Activated T-helper 1 cell treated with anti-CD3 and anti-CD28 coated beads, Interleukin-2, amount 50 U/mL, for 16 hours (primary cell): ENCODE measurements at places on chromosomes 6 and 20.

DNA sequence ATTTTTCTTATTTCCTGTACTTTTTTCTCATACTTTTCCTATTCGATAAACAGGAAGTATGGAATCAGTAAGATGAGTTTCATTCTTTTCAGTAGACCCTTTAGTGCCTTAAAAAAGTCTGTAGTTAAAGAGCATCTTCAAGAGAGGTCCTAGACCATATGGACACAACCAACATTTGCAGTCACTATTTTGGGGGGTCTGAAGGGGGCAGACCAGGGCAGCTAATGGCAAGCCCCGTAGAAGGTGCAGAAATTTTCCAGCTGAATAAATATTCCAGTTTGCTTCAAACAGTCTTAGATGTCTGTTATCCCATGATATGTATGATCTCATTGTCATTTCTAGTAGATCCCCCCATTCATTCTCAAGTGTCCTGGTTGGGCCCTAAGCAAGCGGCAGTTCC is 52.8 kb downstream of the MAP3K5 start:
- no peak for DNase-seq

- DNase-seq, result peak; percentile 42
Observed at GRCh38 chr6:53065266-53066076, at the start of gene FBXO9. TSS of gene FBXO9 (plus strand) at chr6:53065404. CDS start at chr6:53065790, 386 bp downstream.

- no peak for DNase-seq
Observed at GRCh38 chr20:15061955-15062354, 724.5 kb upstream of the FLRT3 start.

- DNase-seq, result no peak
Observed at GRCh38 chr20:10423735-10424134, 10.3 kb downstream of the MKKS start.

GRCh38 chr20:37152284-37152683 is 26.8 kb upstream of the RPN2 start:
- no peak for DNase-seq

- DNase-seq, result no peak
Observed at GRCh38 chr6:9138936-9139335, 703.6 kb upstream of the SLC35B3 start.

DNA sequence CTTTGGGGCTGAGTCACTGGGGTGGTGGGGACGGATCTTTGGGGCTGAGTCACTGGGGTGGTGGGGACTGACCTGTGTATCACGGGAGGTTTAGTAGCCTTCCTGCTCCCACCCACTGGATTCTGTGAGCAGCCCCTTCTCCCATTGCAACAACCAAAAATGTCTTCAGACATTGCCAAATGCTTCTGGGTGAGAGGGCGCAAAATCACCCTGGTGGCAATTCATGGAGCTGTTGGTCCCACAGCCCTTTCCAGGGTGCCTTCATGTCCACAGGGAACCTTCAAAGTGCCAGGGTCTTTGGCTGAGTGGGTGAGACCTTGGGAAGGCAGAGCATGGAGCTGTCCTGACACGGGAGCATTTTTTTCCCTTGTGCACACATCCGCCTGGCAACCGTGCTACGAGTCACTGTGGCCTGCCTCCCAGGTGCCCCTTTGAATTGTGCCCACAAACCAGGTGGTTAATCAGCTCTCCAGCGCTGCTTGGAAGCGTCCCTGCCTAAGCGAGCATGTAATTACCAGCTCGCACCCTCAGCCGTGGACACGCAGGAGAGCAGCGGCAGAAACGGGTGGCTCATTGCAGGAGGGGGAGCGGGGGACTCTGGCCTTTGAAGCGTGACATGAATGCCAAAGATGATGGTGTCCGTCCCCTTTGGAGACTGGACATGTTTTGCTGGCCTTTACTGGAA is 27.4 kb upstream of the APCDD1L start:
- no peak for DNase-seq

- no peak for DNase-seq
Observed at GRCh38 chr6:87196275-87196842, 41.0 kb downstream of the ZNF292 start.

GRCh38 chr6:128161263-128161662 is 260.4 kb upstream of the THEMIS start:
- DNase-seq, result no peak

DNA sequence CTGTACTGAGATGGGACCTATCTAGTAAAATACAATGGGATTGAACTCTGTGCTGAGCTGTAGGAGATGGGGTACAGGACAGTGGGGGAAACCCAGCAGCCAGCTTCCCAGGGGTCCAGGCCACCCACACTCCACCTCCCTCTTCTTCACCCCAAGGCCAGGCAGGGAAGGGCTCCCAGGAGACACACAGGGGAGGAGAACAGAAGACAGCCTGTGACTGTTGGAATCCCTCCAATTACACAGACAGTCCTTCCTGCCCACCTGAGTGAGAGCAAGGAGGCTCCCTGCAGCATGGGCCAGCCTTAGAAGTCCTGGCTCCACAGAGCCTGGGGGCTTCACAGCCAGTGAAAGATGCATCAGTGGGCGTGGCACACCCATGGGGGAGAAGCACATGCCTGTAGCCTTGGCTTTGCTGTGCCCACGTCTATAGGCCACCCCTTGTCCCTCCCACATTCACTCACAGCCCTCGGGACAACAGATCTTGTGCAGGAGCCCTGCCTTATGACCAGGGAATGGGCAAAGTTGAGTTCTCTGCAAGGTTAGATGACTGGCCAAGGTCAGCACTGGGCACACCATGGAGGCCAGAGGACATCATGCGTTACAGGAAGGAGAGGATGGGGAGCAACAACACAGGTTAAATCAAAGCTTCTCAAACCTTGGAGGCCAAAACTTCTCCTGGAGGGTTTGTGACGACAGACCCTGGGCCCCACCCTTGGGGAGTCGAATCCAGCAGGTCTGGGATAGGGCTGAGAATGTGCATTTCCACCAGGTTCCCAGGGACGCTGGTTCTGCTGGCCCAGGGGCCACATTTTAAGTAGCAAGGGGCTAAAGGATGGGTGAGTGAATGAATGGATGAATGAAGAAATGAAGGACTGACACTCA is 12.3 kb upstream of the CST7 start:
- no peak for DNase-seq

DNA sequence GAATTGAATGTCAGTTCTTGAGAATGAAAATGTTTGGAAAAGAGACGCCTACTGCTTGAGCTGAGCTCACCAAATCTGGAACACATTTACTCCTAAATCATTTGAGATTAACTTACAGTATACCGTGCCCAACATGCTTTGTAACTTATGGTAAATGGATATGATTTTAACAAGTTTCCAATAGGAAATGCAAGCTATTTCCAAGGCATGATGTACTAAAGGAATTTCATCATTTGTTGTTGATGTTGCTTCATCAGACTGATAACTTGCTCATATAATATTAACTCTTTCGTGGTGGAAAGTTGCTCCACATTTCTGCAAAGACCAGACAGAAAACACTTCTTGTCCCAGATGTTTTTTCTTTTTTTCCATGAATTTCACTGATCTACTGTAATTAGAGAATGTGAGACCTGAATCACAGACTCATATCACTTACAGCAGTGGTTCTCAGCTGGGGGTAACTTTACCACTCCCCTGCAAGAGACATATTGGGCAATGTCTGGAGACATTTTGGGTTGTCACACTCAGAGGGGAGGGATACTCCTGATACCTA is 116.6 kb upstream of the TRAF3IP2 start:
- no peak for DNase-seq

- DNase-seq, result no peak
Observed at GRCh38 chr6:29502181-29502580, 14.4 kb upstream of the MAS1L start.

GRCh38 chr6:110656492-110656891 is 158.8 kb downstream of the CDK19 start:
- no peak for DNase-seq

GRCh38 chr6:19070520-19070919 is 683.4 kb downstream of the RNF144B start:
- DNase-seq, result no peak

GRCh38 chr6:47117314-47117713 is 75.2 kb upstream of the ADGRF1 start:
- DNase-seq, result no peak

GRCh38 chr6:132733283-132733682 is 19.4 kb upstream of the VNN1 start:
- no peak for DNase-seq

DNA sequence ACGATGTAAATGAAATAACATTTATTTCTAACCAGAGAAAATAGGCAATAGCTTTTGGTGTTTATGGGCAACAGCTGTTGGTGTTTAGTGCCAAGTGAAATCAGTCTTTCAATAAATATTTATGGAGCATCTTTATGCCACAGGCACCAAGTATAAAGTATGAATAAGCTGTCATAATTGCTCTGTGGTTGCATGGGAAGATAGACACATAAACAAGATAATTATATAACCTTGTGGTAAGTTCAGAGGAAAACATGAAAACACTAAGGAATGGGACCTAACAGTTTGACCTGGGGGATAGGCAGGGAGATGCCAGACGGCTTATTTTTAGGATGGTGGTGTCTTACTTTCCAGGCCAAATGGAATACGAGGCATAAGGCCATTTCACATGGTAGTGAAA is 110.9 kb downstream of the GFRAL start:
- no peak for DNase-seq

- DNase-seq, result no peak
Observed at GRCh38 chr20:10662661-10663458, 10.9 kb downstream of the JAG1 start.

GRCh38 chr6:46058951-46059350 is 43.3 kb upstream of the CLIC5 start:
- no peak for DNase-seq

GRCh38 chr6:139029470-139030227 is 1.1 kb downstream of the ABRACL start:
- no peak for DNase-seq

DNA sequence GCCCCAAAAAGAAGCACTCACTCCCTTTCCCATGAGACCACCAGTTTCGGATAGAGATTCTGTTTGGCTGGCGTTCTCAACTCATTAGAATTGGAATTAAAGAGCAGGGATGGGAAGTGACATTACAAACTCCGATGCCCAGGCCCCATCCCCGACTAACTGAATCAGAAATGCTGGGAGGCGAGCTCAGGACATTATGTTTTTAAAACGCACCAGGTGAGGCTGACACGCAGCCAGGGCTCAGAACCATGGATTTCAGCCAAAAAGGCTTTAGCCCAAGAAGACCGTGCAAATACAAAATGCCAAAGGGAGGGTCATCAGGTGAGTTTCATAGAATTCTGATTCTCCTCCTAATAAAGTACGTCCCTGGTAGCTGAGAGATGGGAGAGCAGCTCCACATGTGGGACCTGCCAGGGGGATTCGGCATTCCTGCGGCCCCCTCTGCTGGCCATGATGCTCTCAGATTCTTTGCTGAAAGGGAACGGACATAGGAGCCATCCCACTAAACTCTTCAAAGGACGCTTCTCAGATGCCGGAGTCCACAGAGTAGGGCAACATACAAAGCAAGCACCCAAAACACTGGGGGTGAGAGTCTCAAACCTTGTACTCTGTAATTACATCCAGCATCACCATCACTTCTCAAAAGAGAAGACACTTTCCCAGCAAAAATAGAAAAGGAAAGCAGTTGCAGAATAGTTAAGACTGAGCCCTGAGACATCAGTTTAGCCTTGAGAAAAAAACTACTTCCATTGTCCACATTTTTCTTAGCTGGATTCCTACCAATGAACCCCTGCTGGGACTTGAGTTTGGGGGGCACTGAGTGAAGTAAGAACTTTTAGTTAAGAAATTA is 205.2 kb downstream of the BMP7 start:
- DNase-seq, result no peak

DNA sequence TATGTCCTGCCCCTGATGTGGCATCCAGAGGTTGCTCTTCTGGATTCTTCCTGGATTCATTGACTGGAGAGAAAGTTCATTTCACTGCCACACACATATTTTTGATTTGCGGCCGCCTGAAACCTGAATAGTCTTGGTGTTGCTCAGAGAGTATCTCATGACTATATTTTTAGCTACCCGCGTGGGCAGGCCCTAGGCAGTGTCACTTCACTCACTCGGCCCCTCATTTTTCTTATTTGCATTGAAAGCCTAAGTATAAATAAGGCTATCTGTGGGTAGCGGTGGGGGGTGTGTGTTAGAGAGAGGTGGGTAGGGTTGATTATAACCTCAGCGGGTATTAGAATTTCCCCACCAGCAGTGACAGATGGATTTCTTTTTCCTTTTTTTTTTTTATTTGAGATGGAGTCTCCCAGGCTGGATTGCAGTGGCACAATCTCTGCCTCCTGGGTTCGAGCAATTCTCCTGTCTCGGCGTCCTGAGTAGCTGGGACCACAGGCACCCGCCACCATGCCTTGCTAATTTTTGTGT is 113.5 kb downstream of the JARID2 start:
- no peak for DNase-seq

DNA sequence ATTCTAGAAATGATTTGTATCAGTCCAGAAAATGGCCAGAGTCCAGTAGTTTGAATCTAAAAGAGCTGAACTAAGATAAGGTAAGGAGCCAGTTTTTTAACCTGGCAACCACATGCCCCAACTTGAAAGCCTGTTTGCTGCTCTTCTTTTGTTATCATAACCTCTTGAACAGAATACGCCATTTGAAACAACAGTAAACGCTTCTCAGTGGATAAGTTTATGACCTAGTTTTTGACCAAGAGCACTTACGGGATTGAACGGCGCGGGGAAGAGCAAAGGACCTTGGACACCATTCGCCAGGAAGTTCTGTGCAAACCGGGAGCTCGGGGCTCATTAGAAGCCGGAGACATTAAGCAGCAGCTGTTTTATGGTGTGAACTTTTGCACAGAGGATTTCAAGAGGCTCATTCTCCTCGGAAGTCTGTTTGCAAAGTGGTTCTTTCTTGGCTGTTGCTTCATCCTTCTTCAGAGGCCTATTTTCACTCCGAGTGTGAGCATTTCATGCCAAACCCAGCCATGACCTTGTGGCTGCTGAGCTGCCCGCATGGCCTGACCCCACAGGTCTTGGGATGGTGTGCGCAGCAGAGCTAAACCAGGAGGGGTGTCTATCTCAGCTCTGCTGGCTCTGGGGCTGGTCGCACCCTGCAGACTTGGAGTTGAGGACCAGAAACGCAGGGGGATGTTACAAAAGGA is 215.1 kb downstream of the SOX4 start:
- DNase-seq, result no peak

DNA sequence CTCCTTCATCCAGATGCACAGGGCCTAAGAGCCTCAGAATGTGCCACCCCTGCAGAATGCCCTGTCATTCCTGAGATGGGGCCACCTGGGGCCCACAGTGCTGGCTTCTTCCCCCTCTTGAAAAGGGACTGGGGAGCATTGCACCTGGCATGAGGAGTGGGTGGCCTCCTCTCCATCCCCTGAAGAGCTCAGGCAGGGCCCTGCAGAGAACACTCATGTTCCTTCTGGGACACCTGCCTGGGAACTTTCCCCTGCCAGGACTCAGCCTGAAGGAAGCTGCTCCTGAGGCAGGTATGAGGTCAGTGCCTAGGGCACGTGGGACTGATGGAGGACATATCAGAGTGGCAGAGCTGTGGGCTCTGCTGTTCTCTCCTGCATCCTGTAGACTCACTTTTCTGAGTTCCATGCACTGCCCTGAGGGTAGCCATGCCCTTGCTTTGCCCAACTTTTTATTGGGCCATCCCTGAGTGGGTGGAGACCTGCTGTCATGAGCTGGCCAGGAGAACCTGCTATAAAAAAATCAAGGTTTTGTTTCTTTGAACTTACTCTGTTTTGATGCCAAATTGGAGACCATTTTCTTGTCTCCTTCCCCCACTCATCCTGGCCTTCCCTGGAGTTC is 19.5 kb downstream of the CCDC167 start:
- DNase-seq, result no peak
